ENCODE measurements at places on chromosomes 16 and 17. TPM values are rescaled to one million over a fixed set of nuclear protein-coding genes. Genes with fewer than 3 reads are reported as not detected.

GRCh38 chr16:89344846-89345611 lies 127.5 kb downstream of the ZNF778 start:
- DNase-seq = no peak

DNA sequence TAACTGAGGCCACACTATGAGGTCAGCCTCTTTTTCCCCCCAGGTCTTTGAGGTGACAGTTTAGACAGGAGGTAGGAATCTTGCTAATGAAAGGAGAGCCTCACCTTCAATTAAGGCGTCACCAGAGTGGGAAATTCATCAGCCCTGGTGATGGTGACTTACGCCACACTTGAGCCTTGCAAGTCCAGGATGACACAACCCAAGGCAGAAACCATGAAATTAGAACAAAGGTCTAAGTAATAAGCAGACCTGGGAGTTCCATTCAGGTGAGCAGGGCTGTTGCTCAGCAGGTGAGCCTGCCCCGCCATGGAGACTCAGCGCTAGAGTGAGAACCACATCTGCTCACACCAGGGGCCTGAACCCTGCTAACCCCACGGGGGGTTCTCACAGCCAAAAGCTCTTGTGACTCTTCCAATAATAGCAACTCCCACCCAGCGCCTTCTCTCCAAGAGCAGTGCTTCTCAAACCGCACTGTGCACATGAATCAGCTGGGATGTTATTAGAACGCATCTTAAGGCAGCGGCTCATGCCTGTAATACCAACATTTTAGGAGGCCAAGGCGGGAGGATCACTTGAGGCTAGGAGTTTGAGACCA lies 28.7 kb upstream of the KIFC3 start:
- DNase-seq = no peak

DNA sequence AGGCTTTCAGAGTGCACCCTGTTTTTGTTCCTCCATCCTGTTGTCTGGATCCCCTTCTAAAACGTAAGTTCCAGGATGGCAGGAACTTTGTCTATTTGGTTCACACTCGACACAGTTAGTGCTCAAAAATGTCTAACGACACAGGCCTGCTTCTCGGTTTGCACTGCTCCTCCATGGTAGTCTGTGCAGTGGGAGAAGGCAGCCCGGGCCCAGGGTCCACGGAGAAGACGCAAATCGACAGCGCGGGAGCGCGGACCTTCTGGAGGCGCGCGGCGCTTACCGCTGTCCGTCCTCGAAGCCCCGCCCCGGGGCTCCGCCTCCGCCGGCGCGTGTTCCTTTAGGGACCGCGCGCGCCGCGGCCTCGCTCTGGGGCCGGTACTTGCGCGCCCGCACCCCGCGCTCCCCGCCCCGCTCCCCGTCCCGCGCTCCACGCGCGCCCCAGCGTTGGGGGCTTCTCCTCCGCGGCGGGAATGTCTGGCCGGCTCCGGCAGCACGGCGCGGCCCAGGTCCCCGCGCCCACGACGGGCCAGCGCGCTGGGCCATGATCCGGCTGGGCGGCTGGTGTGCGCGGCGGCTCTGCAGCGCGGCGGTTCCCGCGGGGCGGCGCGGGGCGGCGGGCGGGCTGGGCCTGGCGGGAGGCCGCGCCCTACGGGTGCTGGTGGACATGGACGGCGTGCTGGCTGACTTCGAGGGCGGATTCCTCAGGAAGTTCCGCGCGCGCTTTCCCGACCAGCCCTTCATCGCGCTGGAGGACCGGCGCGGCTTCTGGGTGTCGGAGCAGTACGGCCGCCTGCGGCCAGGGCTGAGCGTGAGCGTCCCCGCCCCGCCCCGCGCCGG lies at the start of gene NT5M:
Gene NT5M (plus strand): TSS at position 364 of the 837 bp plus-strand sequence. CDS start 178 bp downstream, at position 542.
- peak; percentile 68 for DNase-seq

DNA sequence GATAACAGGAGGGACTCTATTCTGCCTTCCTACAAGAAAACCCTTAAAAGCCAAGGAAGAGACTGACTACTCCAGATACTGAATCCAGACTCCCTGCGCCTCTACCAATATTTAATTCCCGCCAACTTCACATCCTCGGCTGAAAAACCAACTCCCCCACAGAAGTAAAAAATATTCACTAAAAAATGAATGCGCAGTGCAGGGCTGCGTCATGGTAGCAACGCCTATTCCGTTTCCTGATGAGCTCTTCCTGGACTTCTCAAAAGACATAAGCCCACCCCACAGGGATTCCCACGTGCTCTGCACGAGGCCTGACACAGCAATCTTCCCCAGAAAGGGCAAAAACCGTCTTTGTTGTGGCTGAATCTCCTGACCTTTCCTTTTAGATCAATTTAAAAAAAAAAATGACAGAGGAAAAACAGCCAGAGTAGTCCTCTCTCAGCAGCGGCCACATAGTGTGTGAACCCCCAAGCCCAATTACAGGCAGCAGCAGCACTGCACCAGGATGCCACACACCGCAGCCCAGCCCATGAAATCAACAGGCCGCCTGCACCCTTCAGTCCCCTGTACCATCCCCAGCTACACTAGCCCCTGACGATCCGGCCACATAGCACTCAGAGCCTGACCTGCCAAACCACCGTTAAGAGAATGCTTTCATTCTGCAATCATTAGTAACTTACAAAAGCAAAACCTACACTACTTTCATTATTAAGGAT lies 23.9 kb downstream of the KLHDC4 start:
- no peak for DNase-seq

SLC35G6 gene
- total RNA-seq = not detected

All from CD8-positive, alpha-beta memory T cell (primary cell).